ENCODE measurements at places on chromosomes 4 and X.
A peak's percentile ranks its signal among the peaks of the same experiment; 100 is the strongest.

GRCh38 chr4:754221-755120 lies 48.8 kb downstream of the PCGF3 start:
- H3K27me3 ChIP-seq, result no peaks in the 10 kb centered on the region
- H3K4me3 ChIP-seq, result no peak overlapping the region
- no peaks in the 10 kb centered on the region for H3K4me1 ChIP-seq
- H3K27ac ChIP-seq, result no peak overlapping the region

DNA sequence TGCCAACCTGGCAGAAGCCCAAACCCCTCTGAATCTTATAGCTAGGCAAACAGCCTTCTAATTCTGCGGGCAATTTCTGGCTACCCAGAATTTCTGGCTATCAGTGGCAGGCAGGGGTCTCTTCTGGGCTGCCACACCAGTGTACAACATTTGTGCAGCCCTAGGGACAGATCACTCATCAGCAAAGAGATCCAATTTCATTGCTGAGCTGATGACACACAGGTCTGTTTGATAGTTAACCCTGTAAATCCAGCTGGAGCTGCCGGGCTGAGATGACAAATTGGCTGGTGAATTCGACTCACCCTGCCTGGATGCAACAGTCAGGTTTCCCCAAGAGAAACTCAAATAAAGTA lies 2.4 kb downstream of the MID1 start:
- H3K4me1 ChIP-seq, result no peaks in the 10 kb centered on the region
- H3K27me3 ChIP-seq, result no peaks in the 10 kb centered on the region
- H3K4me3 ChIP-seq, result no peak overlapping the region
- peak overlapping the region; percentile 80 for H3K27ac ChIP-seq
- no peaks in the 10 kb centered on the region for H3K36me3 ChIP-seq

DNA sequence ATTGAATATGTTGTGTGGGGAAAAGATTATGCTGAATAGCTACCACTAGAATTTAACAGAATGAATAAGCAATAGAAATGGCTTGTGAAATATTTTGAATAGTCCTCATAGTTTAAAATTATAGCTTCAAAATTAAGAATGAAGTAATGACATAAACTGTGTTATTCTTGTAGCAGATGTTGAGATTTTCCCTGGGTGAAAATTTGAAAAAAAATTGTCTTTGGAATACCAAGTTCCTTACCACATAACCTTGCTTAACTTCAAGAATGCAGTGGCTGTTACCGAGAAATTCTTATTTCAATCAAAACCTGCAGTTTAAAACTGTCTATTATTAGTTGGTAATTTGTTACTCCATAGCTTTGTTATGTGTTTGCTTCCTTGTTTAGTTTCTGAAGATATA lies 1268.6 kb downstream of the RAPGEF2 start:
- no peaks in the 10 kb centered on the region for H3K27me3 ChIP-seq
- no peak overlapping the region for H3K4me3 ChIP-seq
- DNase-seq, result no peak

DNA sequence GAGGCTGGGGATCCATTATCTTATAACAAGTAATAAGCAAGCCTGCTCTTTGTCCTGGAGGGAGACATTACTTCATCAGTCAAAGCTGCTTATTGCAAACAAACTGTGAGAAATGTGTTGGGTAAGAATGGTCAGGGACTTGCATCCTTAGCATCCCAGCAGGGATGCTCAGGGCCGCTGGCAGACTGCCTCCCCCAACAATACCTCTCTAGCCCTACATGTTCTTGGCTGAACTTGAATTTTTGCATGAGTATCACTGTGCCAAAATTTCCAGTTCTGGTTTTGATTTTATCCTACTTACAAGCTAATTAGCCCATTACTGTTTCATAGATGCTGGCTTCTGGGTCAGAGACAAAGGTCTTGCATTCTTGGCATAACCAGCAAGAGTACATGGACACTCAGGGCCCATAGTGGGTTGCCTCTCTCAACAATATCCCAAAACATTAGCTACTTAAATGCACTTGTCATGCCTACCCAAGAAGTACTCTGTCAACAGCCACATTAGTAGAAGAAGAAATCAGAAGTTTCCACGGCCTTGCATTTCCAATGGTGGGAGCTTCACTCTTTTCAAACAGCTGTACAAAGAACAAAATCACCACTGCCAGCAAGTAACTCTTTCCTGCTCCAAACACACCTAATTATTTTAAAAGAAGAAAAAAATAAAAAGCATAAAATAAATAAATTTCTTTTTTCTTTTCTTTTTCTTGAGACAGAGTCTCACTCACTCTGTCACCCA lies 41.9 kb upstream of the NEUROG2 start:
- no peaks in the 10 kb centered on the region for H3K4me1 ChIP-seq
- no peaks in the 10 kb centered on the region for H3K36me3 ChIP-seq
- no peaks in the 10 kb centered on the region for H3K27me3 ChIP-seq
- DNase-seq, result no peak
- no peak overlapping the region for H3K4me3 ChIP-seq

GRCh38 chrX:110397339-110397738 lies 38.7 kb downstream of the RTL9 start:
- no peaks in the 10 kb centered on the region for H3K27me3 ChIP-seq
- H3K4me1 ChIP-seq, result no peaks in the 10 kb centered on the region
- no peak overlapping the region for H3K27ac ChIP-seq

GRCh38 chrX:154721155-154721554 lies 29.7 kb downstream of the GAB3 start:
- no peaks in the 10 kb centered on the region for H3K27me3 ChIP-seq
- no peaks in the 10 kb centered on the region for H3K4me1 ChIP-seq
- no peak for DNase-seq
- H3K36me3 ChIP-seq, result no peaks in the 10 kb centered on the region
- H3K27ac ChIP-seq, result no peak overlapping the region
- H3K4me3 ChIP-seq, result no peak overlapping the region

- no peaks in the 10 kb centered on the region for H3K4me1 ChIP-seq
- no peak overlapping the region for H3K27ac ChIP-seq
- no peak overlapping the region for H3K4me3 ChIP-seq
- DNase-seq, result no peak
- no peaks in the 10 kb centered on the region for H3K36me3 ChIP-seq
Measured at GRCh38 chr4:19301527-19301926, 950.2 kb upstream of the SLIT2 start.

DNA sequence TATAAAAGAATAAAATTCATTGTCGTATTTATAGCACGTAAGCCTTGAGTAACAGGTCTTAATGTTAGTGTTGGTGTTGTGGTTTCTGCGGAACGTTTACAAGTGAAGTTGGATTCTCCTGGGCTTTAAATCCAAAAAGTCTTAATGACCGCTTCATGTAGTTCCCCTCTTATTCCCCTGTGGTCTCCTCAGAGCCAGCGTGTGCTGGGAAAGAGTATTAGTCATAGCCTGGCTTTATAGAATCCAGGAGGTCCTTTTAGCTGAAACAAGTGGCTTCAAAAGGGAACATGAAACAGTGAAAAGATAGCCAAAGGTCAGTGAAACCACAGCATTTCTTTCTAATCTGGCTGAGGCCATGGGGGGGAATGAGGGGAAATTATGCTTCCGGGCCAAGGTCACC lies 79.1 kb downstream of the CLCN4 start:
- no peak overlapping the region for H3K4me3 ChIP-seq
- H3K27me3 ChIP-seq, result no peaks in the 10 kb centered on the region
- no peak for DNase-seq
- no peak overlapping the region for H3K27ac ChIP-seq

- no peak overlapping the region for H3K27ac ChIP-seq
- H3K27me3 ChIP-seq, result no peaks in the 10 kb centered on the region
- H3K4me3 ChIP-seq, result no peak overlapping the region
- peaks cover 2% of the 10 kb centered on the region for H3K4me1 ChIP-seq
- no peaks in the 10 kb centered on the region for H3K36me3 ChIP-seq
Measured at GRCh38 chrX:46547857-46548256, 2.6 kb upstream of the ZNF674 start.

DNA sequence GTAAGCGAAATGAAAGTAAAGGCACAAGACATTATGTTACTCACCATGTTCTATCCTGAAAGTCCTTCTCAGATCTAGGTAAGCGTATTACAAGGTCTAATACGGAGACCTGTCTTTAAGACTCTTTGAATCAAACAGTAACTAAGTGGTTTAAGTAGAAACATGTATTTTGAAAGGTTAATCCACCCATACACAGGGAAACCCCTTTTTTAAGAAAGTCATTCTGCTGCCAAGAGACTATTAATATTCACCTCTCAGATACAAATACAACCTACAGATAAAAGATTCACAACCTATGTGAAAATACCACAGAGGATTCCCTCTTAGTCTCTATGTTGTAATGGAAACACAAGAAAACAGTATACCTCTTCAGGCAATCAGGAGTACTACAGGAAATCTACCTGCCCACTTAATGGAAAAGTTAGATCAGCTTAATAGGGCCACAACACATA lies 63.2 kb upstream of the TNIP3 start:
- no peaks in the 10 kb centered on the region for H3K4me1 ChIP-seq
- no peak for DNase-seq
- no peak overlapping the region for H3K4me3 ChIP-seq
- no peaks in the 10 kb centered on the region for H3K36me3 ChIP-seq
- H3K27me3 ChIP-seq, result no peaks in the 10 kb centered on the region

GRCh38 chr4:69859140-69859685 lies 732 bp downstream of the SULT1E1 start:
- H3K4me1 ChIP-seq, result no peaks in the 10 kb centered on the region
- no peak overlapping the region for H3K27ac ChIP-seq
- no peaks in the 10 kb centered on the region for H3K36me3 ChIP-seq

DNA sequence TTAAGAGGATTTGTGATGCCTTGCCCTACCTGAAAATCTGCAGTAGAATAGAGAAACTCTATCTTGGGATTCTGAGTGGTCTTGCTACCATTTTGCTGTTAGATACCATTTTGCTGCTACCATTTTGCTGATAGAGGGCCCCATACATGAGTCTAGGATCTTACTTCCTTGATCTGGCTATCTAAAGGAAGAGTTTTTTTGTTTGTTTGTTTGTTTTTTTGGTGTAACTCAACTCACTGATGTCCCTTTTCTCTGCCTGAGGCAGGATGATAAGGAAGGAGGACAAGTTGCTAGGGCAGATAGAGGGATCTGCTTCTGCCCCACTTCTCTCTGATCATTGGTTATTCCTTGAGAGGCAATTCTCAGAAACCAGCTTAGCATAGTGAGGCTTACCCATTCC lies 31.0 kb downstream of the XK start:
- H3K27me3 ChIP-seq, result no peaks in the 10 kb centered on the region
- H3K36me3 ChIP-seq, result no peaks in the 10 kb centered on the region
- no peak overlapping the region for H3K27ac ChIP-seq
- no peak for DNase-seq

- DNase-seq, result no peak
- no peak overlapping the region for H3K27ac ChIP-seq
- no peaks in the 10 kb centered on the region for H3K36me3 ChIP-seq
- H3K4me1 ChIP-seq, result no peaks in the 10 kb centered on the region
- H3K4me3 ChIP-seq, result no peak overlapping the region
Measured at GRCh38 chr4:59571805-59572430, 1628.2 kb upstream of the ADGRL3 start.

DNA sequence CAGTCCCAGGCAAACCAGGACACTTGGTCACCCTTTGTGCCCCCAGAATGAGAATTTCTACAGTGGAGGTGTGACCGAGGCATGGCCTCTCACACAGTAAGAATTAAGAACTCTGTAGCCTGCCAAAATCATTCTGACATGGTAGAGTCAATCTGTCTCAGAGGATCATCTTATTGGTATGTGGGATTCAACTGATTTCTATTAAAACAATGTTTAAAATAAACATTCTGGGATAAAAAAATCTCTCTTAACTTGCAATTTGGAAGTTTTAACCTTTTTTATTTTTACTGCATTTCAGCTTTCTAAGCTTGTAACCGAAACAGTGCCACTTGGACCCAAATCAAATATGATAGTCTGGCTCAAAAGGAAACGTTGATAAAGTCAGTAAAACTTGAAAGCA lies 165.4 kb upstream of the LDB2 start:
- H3K4me1 ChIP-seq, result no peaks in the 10 kb centered on the region
- H3K27me3 ChIP-seq, result no peaks in the 10 kb centered on the region
- H3K27ac ChIP-seq, result no peak overlapping the region
- no peaks in the 10 kb centered on the region for H3K36me3 ChIP-seq
- no peak for DNase-seq
- H3K4me3 ChIP-seq, result no peak overlapping the region

All from small intestine (tissue), 16 donors.